Transverse colon (tissue), 4 donors: ENCODE measurements at places on chromosomes 3 and 15. TPM values are rescaled to one million over a fixed set of nuclear protein-coding genes. Genes with fewer than 3 reads are reported as not detected.
A peak's percentile ranks its signal among the peaks of the same experiment; 100 is the strongest.

LARP6 gene
- 11.6 TPM for total RNA-seq

KBTBD8 gene
- total RNA-seq: not detected

IL5RA gene
- total RNA-seq: 0.95 TPM

DNA sequence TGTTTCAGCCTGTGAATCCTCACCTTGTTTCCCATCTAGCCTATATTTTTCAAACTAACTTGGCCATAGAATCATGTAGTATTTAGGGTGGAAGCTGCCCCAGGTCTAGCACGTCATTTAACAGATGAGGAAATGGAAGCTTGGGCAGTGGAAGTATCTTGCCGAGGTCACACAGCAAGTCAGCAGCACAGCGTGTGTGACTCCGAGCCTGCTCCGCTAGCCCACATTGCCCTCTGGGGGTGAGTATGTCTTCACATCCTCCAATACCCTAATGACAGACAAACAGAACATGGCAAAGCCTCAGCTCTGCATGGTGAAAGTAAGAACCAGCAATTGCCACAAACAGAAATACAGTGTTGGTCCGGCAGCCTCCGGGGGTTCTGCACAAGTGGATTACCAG lies 2.2 kb upstream of the CCR5 start:
- H3K36me3 ChIP-seq: no peaks in the 10 kb centered on the region
- H3K4me3 ChIP-seq: no peak overlapping the region
- H3K27me3 ChIP-seq: no peaks in the 10 kb centered on the region
- H3K4me1 ChIP-seq: no peaks in the 10 kb centered on the region

- H3K27ac ChIP-seq: no peak overlapping the region
- H3K4me1 ChIP-seq: peaks cover 4% of the 10 kb centered on the region
- DNase-seq: no peak
- no peaks in the 10 kb centered on the region for H3K36me3 ChIP-seq
- no peaks in the 10 kb centered on the region for H3K27me3 ChIP-seq
- H3K4me3 ChIP-seq: no peak overlapping the region
Observed at GRCh38 chr3:79973917-79974595, 206.3 kb upstream of the ROBO1 start.

- DNase-seq: no peak
- H3K27me3 ChIP-seq: no peaks in the 10 kb centered on the region
- no peak overlapping the region for H3K4me3 ChIP-seq
- H3K36me3 ChIP-seq: no peaks in the 10 kb centered on the region
Observed at GRCh38 chr3:105032541-105032940, 334.2 kb upstream of the ALCAM start.

GRCh38 chr3:146339349-146339748 lies 88.4 kb upstream of the PLSCR4 start:
- no peak overlapping the region for H3K27ac ChIP-seq
- no peaks in the 10 kb centered on the region for H3K4me1 ChIP-seq
- H3K36me3 ChIP-seq: no peaks in the 10 kb centered on the region
- H3K4me3 ChIP-seq: no peak overlapping the region

DNA sequence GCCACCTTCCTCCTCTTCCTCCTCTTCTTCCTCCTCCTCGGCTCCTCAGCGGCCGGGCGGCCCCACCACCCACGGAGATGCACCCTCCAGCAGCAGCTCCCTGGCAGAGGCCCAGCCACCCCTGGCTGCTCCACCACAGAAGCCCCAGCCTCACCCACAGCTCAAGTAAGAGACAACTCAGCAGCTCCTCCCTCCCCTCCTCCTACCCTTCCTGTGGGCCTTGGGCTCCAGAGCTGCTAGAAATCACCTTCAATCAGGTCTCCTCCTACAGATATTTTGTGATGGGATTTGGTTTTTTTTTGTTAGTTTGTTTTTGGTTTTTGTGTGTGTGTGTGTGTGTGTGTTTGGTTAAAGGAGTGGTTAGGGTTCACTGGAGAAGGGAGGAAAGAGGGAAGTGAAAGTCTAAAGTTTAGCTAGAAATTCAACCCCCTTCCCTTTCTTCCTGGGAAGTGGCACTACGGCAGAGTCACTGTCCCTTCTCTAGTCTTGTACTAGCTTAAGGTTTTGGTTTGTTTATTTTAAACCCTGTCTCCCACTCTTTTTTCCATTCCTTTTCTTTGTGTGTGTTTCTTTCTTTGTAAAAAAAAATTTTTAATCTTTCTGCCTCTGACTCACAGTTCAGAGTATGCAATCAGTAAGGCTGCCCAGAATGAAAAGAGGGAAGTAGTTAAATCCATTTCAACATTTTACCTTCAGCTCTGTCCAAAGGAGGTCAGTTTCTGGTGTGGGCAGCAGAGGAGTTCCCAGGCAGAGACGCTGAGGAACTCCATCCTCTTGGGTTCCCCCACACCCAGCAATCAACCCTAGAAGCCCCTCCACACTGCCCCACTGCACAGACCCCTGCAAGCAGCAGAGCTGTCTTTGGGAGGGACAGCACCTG lies 29.0 kb upstream of the TIMP4 start:
- peaks cover 13% of the 10 kb centered on the region for H3K4me1 ChIP-seq
- H3K27ac ChIP-seq: peak overlapping the region; percentile 49
- H3K36me3 ChIP-seq: no peaks in the 10 kb centered on the region
